A673 (cell line): ENCODE measurements at places on chromosomes 1 and 21.

- no peak for DNase-seq
Measured at GRCh38 chr1:234670967-234671626, 61.1 kb upstream of the IRF2BP2 start.

GRCh38 chr1:230381049-230381467 is 45.1 kb downstream of the PGBD5 start:
- no peak for DNase-seq

DNA sequence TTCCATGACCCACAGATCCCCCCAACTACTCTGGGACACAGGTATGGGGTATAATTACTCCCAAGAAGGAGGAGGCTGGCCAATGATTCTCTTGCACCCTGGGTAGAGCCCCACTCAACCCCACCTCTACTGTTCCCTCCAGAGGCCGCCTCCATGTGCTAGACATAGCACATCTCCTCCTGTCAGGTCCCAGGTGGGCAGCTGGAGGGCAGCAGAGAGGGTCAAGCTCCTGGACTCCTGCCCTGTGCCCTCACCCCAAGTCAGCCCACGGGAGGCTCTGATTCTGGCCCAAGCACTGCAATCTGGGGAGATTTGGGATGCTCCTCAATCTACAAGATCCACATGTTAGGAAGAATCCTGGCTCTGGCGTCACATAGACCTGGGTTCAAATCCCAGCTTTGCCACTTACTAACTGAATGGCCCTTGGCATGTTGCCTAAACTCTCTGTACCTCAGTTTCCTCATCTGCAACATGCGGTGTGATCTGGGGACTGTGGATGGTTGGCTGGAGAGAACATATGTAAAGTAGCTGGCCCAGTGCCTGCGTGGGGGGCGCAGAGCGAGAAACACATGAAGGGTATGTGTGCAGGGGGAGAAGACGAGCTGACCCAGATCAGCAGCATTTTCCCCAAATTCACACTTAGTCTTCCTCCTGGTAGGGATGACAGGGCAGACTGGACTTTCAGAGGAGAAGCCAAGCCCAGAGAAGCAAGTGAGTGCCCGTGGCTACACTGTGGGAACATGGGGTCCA is 23.2 kb downstream of the TNNT2 start:
- DNase-seq: no peak

DNA sequence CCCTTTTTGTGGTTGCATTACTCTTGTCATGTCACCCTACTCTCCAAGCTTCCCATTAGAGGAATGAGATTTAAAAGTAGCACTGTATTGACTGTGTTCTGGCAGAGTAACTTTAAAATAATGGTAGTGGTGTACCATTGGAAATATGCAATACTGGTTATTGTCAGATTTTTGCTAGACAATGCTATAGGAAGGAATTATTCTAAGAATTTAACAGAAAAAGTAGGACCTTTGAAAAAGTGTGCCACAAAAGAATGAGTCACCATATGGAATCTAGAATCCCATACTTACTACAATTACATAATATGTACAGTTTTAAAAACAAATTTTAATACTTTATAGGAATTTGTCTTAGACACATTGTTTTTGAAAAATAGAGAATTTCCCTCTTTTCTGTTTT is 13.8 kb downstream of the MIER1 start:
- no peak for DNase-seq

DNA sequence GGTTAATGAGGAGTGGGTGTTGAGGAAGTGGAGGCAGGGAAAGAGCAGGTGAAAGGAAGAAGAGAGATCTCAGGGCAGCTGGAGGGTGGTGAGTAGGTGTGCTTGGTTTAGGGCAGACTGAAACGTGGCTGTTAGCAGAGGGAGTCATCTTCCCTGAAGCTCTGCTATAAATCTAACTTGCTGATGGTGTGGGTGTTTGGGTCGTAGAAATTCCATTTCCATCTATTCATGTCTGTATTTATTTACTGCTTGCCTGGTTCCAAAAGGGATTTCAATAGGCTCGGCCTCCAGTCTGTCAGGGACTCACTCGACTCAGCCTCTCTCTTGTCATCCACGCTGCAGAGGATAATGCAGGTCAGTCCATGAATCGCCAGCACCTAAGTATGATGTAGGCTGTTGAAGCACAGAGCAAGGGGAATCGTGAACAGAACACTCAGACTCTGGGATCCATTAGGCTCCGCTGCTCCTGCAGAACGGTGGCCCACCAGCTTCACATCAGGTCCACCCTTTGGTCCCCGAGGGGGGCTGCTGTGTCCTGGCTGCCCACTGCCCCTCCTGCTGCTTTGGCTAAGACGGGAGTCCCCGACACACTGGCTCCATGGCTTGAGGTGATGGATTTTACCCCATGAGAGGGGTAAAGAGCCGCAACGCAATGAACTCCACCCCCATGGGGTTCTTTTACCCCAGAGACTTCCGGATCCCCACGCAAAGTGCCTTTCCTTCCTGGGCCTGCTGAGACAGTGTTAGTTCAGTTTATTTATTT is 156.2 kb downstream of the RHOU start:
- DNase-seq: no peak

GRCh38 chr1:1847061-1847850 is 43.6 kb downstream of the GNB1 start:
- DNase-seq: peak; percentile 56

DNA sequence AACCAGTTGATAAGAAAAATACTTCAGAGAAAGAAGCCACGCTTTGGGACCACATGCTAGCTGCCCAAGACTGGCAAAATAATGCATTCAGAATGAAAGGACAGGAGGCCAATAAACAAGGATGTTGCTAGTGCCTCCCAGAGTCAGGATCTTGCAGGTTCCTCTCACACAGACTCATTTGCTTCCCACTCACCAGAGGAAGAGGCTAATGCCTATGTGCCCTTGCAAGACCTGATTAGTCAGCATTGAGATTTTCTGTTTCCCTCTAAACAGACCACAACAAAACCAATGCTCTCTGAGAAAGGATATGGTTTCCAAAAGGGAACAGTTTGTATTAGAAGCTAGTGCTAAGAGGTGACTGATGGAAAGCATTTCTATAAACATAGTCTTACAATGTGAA is 85.7 kb downstream of the NRDC start:
- DNase-seq: no peak

DNA sequence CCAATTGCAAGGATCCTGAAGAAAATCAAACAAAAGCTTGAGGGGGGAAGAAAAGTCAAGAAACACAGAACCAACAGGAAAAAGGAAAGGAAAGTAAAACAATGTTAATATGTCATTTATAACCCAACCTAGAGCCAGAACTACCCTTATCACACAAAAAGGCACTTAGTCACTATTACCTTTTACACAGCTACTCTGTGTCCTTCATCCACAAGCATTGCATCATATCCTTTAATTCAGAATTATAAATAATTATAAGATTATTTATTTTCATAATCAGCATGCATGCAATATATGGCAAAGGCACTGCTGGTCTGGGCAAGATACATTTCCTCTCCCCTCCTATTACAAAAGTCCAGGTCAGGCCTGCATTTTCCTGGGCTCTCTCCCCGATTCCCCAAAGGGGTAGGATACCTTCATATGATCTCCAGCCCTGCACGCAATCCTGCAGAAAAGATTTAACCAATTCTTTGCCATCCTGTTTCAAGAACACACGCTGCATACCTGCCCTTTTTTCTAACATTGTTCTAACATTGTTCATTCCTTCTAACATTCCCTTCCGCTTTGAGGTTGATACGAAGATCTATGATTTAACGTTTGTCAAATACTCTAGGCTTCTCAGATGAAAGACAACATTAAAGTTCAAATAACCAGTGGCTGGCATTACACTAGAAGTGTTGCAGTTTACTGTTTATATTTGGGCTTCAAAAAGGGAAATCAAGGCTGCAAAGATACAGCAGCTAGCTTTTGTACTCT is 4.3 kb downstream of the PTPN14 start:
- no peak for DNase-seq

DNA sequence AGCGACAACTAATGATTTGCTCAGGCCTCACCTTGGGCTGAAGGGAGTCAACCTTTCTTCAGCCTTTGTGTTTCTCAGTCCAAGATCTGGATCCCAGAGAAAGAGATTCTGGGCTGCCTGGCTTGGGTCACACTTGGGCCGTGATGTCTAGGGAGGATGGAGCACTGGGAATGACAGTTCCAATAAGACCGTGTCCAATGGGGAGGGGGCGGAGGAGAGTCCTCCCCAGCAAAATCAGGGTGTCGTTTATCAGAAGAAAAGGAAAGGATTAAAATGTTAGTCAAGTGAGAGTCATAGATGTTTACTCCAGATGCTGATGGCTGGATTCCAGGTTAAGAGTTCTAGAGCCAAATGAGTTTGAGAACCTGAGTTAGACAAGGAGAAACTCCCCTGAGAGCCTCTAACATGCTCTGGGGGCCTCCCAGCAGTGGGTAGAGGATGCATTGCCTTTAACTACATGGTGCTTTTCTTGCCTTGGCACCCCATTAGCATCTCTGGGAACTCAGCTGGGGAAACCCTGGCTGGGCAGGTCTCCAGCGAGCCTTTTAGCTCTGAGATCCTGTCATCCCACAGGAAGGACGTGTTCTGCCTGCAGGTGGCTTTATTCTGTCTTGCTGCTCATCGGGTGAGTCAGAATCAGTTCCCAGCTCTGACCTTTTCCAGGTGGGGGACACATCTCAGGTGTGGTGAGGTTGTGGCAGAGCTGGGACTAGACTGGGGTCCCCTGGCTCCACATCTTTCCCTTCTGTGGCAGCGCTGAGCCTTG is 22.2 kb downstream of the NIPAL3 start:
- no peak for DNase-seq
